ENCODE measurements at places on chromosomes 11 and 22.

GRCh38 chr11:9142732-9143131, 51.3 kb upstream of the SCUBE2 start:
- no peak for DNase-seq

DNA sequence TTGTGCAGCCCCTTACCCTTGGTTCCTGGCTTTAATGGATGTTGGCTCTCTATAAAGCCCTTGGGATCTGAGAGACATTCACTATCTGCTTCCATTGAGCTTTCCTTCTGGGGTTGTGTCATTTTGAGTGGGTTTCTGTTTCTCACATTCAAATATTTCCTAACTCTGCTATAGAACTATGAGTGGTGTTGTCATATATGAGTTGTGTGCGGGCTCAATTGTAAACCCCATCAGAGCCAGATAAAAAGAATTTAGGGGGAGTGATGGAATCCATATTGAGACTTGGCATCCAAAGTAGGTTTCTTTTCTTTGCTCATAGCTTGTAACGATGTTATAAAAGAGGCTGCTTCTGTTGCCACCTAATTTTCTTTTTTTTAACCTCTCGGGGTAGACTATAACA, 41.8 kb upstream of the SPON1 start:
- no peak for DNase-seq

DNA sequence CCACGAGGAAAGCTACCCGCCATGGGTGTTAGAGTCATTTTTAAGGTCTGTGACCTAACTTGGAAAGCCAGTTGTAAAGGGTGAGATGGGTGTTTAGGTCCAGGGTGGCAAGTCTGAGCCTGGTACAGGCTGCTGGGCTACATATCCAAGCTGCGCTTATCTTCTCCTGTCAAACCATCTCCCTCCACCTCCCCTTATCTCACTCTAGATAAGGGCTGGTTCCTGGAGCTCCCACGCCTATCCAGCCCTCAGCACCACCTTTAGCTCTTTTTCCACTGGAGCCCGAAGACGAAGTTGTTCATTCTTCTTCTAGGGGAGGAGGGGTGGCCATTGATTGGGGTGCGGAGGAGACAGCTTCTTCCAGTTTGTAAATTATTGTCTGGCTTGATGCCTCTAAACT, 48.5 kb downstream of the MICAL2 start:
- DNase-seq: no peak

- DNase-seq: no peak
These were observed 93.0 kb downstream of the ME3 start for GRCh38 chr11:86579406-86579731.

DNA sequence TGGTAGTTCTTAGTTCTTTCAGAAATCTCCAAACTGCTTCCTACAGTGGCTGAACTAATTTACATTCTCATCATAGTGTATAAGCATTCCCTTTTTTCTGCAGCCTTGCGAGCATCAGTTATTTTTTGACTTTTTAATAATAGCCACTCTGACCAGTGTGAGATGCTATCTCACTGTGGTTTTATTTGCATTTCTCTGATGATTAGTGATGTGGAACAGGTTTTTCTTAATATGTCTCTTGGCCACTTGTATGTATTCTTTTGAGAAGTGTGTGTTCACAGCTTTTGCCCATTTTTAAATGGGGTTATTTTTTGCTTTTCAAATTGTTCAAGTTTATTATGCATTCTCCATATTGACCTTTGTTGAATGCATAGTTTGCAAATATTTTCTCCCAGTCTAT, 459.3 kb downstream of the NTM start:
- no peak for DNase-seq

- no peak for DNase-seq
These were observed 13.5 kb downstream of the PCSK7 start for GRCh38 chr11:117218133-117218915.

GRCh38 chr22:45320357-45320976, 10.7 kb downstream of the FAM118A start:
- no peak for DNase-seq

DNA sequence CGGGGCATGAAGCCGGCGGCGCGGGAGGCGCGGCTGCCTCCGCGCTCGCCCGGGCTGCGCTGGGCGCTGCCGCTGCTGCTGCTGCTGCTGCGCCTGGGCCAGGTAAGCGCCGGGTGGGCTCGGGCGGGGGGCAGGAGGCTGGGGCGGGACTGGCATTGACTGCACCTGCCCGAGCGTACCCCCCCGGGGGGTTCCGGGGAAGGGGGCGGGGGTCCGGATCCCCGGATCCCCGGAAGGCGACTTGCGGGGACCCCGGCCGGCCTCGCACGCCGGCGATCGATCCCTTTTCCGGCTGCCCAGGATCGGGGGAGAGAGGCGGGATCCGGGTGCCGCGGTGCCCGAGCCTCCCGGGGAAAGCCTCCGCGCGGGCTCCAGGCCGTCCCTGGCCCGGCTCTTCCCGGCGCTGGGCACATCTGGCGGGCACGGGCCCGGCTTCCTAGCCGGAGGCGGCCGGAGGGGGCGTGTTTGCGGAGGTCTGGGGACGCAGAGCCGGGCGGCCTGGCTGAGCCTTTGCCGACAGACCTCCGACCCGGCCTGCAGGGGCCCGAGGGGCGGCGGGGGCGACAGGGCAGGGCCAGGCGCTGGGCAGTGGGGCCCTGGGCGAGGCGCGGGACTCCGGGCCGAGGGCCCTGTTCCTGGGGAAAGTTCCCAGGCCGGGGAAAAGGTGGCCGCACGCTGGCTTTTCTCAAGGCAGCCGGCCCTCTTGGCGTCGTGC, 705 bp downstream of the PTPRJ start:
- DNase-seq: no peak

GRCh38 chr11:24708616-24709015, 211.8 kb downstream of the LUZP2 start:
- no peak for DNase-seq

- DNase-seq: no peak
These were observed 66.3 kb downstream of the PAK1 start for GRCh38 chr11:77407613-77408012.

DNA sequence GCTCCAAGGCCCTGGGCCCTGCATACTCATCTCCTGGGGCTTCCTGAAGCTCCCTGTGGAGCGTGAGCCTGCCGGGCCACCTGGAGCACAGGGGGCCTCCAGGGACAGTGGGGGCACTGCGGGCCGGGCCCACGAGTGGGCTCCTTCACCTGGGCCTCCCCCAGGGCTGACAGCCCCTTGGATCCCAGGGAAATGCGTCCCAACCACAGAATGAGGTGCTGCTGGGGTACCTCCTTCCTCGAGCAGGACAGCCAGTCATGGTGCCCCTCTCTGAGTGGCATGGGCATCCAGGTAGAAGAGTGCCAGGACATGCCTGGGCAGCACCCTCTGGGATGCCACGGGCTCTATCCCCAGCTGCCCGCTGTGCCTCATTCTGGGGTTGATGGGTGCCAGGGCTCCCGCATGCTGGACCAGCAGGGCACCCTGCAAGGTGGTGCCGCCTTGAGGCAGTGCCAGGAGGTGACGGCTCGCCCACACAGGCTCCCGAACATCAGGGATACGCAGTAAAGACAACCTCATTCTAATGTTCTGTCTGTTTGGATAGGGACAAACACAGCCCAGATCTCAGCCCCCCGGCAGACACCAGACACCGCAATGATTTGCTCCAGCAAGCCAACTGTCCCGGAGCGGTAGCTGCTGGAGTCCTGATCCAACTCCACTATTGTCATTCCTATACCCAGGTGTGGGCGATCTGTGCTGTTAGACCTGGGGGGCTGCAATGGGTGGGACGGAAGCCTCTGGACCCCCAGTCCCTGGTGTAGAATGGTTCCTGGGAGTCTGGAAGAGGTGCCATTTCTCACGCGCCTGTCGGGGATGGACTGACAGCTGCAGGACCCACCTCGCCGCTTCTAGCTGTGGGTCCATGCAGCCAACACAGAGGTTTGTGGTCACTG, 25.8 kb downstream of the KRTAP5-5 start:
- DNase-seq: no peak

- DNase-seq: no peak
These were observed 34.5 kb downstream of the GNB1L start for GRCh38 chr22:19819911-19820879.

- DNase-seq: no peak
These were observed 972.1 kb downstream of the JRKL start for GRCh38 chr11:97361812-97362378.

DNA sequence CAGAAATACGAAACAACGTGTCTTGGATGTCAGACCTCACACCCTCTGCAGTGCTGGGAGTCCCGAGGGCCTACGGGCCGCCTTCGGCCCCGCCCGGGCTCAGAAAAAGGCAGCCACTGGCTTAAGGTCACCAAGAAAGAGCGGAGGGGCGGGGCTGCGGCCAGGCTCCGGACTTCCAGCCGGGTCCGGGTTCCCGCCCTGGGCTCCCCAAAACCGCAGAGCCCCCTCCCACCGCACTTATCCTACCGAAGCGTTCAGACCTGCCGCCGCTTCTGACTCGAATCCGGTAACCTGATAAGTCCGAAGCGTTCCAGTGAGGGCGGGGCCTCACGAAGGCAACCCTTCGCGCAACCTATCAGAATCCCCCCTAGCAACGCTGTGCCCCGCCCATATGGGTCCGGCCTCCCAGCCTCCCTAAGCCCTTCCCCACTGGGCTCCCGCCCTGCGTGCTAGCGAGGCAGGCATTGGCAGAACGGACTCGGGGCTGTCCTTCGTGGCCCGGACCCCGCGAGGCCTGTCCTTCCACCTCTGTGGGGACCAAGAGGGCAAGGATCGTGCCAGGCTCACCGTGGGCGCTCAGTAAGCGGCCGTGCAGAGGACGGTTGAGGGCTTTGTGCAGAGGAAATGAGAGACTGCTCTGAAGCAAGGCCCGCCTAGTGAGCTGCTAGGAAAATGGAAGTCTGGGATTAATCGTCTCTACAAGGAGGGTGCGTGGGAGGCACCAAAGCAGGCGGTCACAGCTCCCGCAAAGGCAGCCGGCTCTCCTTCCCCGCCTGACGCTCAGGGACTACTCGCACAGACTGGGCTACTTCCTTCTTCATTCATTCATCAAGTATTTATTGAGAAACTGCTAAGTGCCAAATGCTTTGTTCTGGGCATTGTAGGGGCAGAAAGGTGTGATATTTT, at the start of gene NAGA:
Gene NAGA, minus strand, starts transcription at position 296 of the 906 bp plus-strand sequence. CDS start 515 bp downstream, outside the sequence.
- DNase-seq: peak; percentile 81

DNA sequence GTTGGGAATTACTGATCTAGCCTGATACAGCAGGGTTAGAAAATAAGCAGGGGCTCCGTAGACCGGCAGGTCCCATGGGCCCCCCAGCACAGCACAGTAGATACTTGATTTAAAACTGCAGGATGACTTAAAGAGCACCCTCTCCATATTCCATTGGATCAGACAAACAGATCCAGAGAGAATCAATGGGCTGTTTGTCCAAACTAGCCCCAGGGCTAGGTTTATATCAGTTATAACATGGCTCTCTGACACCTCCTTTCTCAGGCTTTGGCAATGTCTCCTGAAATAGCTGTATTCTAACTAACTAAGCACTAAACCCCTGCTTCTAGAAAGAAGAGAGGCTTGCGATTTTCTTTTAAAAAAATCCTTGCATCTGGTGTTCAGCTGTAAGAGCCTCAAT, 100.4 kb upstream of the GALNT18 start:
- no peak for DNase-seq

GRCh38 chr11:120467627-120468026, 43.9 kb upstream of the GRIK4 start:
- no peak for DNase-seq

- no peak for DNase-seq
These were observed 88.6 kb downstream of the SNX19 start for GRCh38 chr11:130827451-130828377.

DNA sequence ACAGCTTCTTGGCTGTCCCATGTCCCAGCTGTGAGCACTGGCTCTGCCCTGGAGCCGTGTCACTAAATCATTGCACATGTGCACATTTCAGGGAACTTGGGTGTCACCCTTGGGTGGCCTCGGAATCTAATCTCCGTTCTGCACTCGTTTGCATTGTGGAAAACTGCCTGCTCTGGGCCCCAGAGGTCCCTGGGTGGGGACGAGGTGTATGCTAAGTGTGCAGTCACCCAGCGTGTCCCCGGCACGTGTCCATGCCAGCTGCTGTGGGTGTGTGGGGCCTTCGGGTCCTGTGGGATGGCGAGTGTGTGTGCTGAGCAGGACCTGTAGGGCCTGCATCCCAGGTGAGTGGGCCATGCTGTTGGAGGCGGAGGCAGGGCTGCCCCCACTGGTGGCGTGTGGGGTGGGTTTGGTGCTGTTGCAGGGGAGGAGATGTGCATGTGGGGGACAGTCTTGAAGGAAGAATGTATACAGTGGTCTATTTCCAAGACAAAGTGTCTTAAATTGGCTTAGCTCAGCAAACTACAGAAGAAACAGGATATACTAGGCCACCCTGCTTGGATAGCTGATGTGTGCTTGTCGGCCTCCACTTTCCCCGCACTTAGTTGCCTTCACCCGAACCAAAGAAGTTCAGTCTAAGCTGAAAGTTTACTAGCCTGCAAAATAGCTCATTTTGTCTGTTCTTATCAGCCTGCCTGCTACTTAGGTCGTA, 14.6 kb downstream of the TANGO2 start:
- no peak for DNase-seq

DNA sequence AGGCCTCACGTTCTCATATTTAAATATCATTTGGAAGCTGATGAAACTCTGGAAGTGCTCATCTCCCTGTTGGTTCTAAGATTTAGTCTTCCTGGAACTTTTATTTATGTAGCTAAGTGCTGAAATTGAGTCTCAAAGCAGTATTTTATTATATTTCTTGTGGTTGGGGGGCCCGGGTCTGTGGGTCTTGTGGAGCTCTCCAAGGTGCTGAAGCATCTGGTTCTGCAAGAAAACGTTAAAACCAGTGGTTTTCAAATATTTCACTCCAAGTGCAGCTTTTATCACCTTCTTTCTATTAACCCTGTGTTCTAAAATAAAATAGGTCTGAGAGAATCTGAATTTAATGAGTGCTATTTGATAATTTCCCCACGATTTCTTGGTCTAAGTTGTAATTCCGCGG, 1404.8 kb downstream of the TBC1D22A start:
- DNase-seq: no peak

DNA sequence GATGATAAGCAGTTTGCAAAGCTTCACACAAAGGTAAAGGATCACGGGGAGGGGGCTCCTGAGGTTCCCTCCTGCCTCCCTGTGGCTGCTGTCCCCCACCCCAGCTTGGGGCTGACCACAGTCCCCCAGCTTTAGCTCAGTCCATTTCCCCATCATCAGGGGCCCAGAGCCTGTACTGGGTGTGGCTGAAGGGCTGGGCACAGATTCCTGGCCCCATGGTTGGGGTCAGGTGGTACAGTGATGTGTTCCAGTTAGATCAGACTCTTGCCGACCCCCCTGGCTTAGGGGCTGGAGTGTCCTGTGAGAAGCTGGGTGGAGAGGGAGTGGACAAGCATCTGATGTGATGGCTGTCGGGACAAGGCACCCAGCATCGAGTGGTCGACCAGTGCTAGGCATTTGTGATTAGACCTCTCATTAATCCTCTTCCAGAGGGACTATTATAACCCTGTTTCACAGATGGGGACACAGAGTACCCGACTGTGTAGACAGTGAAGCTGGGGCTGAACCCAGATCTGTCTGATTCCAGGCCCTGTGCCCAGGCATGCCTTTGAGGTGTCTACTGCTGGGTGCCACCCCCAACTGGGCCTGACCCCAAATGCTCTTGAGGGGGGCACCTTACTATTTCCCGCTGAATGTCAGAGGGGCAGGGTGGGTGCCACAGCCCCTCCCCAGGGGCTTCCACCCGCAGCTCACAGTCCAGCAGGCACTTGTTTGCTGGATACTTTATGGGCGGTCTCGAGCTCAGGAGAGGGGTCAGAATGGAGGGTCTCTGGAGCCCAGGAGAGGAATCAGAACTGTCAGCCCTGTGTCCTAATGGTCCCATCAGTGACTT, 4.3 kb downstream of the SHANK3 start:
- no peak for DNase-seq

All from stimulated activated CD8-positive, alpha-beta memory T cell treated with anti-CD3 and anti-CD28 coated beads, Interleukin-4, amount 100 ng/mL, for 1 hour (primary cell).